ENCODE measurements at places on chromosomes 5 and 9.
A peak's percentile ranks its signal among the peaks of the same experiment; 100 is the strongest.

GRCh38 chr5:142829801-142830220, 59.6 kb downstream of the ARHGAP26 start:
- DNase-seq: peak; percentile 37

GRCh38 chr9:71663931-71664459, 104.3 kb downstream of the CEMIP2 start:
- peak; percentile 18 for DNase-seq

GRCh38 chr9:14830057-14830456, 80.2 kb downstream of the FREM1 start:
- DNase-seq: no peak

GRCh38 chr5:24642022-24642421, 2.8 kb downstream of the CDH10 start:
- peak; percentile 75 for DNase-seq

DNA sequence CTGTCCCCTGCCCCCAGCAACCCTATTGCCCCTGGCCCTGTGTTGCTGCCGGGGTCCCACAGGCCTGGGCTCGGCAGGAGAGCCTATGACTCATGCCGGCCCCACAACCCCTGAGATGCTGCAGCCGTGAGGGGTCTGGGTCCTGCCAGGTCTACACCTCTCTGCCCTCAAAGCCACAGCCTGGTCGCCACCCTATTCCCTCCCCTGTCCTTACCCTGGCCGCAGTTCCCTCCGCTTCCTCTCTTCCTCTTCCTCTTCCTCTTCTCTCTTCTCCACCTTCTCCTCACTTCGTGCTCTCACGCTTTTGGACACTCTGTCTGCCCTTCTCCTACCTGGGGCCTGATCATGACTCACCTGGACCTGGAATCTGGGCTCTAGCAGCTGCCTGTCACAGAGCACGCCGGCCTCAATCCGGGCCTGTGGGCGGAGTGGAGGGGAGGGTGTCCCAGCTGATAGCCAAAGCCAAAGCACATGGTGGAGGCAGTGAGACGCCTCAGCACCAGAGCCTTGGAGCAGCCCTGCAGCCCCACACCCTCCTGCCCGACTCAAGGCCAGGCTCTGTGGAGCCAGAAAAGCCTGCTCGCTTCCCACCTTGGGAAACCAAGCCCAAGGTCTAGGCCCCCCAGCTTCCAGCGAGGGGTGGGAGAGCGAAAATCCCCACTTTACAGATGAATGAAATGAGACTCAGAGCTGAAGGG, 26.8 kb upstream of the CSF1R start:
- peak; percentile 53 for DNase-seq

DNA sequence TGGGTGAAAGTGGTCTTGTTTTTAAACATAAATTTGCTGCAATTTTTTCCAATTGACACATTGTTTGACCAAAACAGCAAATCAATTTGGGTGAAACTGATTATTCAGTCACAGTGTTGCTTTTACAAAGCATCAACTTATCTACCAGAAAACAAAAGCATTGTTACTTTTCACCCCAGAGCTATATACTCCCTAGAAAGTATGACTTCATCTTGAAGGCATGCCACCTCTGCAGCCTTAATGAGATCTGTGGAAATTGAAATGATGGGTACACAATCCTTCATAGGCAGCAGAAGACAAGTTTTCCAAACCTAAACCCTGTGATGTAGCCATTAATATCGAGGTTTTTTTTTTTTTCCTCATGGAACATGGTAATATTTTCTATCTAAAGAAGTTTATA, 615.9 kb downstream of the CHSY3 start:
- peak; percentile 66 for DNase-seq

DNA sequence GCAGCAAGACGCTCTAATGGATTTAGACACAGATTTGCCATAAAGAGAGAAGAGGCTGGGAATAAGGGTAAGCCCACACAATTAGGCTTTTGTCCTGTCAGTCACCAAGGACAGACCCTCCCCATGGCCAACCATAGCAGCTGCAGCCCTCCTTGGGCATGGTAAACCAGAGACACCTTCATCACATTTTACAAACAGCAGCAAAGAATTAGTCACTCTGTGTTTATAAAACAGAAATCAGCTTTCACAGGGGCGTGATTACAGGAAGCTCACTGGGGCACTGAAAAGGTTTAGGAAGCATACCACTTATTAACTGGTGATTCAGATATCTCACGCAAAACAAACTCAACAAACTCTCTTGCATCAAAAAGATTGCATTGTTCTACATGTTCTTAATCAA, 37.3 kb upstream of the ZNF622 start:
- DNase-seq: peak; percentile 75

DNA sequence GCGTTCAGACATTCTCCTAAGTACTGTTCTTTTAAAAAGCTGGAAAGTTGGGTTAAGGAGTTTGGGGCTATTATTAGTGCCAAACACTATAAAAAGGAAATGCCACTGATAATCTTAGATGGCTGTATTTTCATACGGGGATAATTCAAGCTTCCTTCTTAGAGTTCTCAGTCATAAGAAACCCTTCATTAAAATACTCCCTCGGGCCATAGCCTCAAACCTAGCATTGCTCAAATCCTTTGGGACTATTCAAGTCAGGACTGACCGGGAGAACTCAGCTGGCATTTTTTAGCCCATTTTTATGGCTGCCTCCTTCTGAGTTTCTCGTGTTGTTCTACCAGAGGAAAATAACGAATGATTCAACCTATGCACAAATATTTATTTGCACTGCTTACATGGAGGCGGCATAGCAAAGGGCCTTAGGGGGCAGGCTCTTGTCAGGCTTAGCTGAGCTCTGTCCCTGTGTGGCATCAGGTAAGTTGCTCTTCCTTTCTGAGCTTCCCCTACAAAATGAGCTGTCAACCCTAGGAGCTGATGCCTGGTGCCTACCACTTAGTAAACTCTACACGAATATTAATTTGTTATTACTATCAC, 33.5 kb upstream of the ADAM19 start:
- DNase-seq: peak; percentile 72

DNA sequence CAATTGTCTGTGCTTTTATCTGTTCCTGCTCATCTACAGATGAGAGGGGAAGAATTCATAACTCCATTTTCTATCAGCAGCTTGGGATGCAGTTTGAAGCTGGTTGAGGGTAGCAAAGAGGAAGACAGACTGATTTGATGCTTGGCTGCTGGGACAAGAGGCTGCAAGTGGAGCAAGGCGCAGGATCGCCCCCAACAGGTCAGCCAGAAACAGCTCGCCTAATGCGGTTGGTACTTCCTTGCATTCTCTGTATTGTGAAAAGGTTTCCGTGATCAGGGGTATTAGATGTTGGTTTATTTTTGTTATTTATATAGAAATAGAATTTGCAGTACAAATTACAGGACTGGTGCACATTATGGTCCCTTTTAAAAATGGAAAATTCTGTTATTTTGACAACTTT, 40.6 kb downstream of the ZNF883 start:
- peak; percentile 29 for DNase-seq

DNA sequence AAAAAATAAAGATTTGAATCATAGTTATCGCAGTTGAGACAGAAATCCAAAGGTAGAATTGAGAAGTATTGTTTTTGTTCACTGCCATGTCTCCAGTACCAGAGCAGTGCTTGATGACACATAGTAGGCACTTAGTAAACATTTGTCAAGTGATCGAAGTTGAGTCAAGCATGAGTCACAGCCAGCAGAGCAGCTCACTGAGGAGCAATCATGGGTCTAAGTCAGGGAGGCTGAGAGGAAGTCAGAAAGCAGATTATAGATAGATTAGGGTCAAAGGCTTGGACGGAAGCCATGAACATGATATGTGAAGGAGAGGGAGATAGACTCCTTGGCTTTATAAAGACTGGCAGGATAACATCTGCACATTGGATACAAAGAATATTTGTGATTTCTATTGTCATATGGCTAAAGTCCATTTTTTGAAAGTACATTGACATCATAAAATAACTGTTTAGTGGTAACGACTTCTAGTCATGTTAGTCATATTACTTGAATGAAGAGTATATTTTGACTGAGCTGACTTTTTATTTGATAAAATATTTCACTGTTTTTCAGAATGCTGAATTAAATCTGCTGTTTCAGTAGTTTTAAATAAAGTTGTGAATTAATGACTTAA, 168.5 kb downstream of the RAB3C start:
- DNase-seq: peak; percentile 52

DNA sequence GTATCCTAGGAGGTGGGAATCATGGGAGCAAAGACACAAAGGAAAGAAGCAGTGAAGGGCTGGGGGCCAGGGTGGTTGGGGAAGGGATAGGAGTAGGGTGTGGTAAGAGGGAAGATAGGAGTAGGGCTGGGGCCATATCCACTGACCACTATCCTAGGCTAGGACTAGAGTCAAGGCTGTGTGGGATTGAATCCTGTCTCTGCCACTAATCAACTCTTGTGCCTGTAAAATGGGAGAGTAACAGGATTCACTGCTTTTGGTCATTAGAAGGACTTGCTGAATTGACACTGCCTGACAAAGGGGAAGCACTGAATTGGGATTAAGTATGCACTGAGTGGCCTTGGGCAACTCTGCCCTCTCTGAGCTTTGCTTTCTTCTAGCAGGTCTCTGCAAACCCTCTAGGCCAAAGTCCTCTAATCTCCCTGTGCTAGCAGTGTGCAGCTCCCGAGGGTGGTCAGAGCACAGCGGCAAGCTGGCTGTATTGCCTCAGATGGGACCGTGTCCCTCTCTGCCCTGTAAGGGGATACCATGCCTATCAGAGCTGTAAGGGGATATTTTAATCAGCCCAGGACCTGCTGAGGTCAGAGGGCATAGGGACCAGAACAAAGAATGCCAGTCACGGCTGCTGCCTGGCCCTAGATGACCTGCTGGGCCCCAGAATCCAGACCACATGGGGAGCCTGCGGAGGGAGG, 12.4 kb upstream of the DAB2IP start:
- no peak for DNase-seq

GRCh38 chr9:136023410-136024225, 62.4 kb upstream of the UBAC1 start:
- DNase-seq: no peak

- DNase-seq: no peak
Measured at GRCh38 chr5:126562823-126563222, 32.2 kb downstream of the ALDH7A1 start.

GRCh38 chr5:11355491-11355890, 548.8 kb downstream of the CTNND2 start:
- DNase-seq: no peak

DNA sequence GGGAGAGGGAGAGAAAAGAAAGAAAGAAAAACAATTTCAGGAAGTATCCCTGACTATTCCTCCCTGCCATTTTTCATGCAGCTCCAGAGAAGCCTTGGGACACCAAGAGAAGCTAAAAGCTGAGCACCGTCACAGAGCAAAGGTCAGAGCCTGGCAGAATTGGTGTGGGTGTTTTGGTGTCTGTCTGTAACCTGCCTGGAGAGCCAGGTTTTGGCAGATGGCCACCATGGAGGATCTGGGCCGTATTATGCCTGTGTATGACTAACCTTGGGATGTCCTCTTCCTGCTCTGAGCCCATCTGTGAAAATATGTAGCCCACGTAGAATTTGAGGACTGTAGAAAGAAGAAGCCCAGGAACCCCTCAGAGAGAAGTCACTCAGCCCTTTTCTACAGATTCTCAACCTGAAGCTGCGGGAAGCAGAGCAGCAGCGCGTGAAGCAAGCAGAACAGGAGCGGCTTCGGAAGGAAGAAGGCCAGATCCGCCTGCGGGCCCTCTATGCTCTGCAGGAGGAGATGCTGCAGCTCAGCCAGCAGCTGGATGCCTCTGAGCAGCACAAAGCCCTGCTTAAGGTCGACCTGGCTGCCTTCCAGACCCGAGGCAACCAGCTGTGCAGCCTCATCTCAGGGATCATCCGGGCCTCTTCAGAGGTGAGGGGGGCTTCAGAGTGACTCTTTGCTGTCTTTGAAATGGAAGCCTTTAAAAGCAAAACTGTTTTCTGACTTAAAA, 18.8 kb downstream of the GLE1 start:
- no peak for DNase-seq

DNA sequence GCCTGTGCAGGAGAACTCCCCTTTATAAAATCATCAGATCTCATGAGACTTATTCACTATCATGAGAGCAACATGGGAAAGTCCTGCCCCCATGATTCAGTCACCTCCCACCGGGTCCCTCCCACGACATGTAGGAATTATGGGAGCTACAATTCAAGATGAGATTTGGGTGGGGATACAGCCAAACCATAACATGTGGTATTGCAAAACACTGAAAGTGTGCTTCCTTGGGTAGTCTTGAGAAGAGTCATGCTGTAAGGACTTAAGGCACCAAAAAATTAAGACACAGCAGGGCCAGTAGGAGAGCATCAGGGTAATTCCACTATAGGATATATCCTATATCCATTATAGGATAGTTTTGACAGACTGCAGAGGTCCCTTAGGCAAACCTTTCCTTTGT, 29.4 kb upstream of the GDNF start:
- no peak for DNase-seq

GRCh38 chr9:105007143-105007542, 79.2 kb upstream of the ABCA1 start:
- DNase-seq: peak; percentile 72

DNA sequence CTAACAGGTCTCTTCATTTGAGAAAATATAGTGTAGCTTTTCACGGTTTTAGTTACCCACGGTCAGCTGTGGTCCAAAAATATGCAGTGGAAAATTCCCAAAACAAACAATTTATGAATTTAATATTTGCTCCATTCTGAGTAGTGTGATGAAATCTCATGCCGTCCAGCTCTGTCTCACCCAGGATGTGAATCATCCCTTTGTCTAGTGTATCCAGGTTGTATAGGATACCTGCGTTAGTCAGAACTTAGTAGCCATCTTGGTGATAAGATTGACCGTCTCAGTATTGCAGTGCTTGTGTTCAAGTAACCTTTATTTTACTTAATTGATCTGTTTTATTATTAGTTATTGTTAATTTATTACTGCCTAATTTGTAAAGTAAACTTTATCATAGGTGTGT, 41.1 kb downstream of the NDUFS4 start:
- peak; percentile 86 for DNase-seq
